ENCODE measurements at places on chromosomes 1 and 21.

DNA sequence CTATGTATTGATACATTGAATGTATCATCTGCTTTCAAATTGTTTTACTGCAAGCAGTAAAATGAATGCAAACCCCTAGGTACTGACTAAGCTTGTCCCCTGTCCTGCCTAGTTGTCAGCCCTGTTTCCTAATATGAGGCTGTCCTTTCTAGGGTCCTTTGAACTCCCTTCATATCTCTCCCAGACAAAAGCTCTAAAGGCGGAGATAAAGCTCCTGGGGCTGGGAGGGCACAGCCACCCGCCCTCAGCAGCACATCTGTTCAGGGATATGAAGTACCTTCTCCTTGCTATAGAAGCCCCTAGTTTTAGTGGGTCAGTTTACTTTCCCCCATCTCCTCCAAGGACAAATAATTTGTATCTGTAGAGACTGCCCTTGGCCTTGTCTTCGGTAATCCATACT, 93.1 kb upstream of the ETS2 start:
- no peak for DNase-seq

GRCh38 chr1:159949123-159949522, 3.7 kb upstream of the IGSF9 start:
- DNase-seq = no peak

DNA sequence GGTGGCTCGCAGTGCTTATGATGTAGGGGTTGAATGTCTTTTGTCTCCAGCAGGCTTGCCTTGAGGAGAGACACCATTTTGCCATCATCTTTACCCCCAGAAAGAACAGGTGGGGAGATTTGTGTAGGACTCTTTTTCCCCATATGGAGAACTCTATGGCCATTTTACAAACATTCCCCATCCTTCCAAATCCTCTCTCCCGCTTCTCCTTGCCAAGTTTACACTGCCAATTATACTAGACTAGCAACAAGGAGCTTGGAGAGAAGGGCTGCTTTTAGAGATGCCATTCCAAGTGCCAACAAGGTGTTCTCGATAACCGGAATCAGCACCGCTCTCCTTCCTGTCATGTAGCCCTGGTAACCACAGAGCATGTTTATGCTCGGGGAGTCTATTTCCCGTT, 233.1 kb downstream of the CAMTA1 start:
- no peak for DNase-seq

DNA sequence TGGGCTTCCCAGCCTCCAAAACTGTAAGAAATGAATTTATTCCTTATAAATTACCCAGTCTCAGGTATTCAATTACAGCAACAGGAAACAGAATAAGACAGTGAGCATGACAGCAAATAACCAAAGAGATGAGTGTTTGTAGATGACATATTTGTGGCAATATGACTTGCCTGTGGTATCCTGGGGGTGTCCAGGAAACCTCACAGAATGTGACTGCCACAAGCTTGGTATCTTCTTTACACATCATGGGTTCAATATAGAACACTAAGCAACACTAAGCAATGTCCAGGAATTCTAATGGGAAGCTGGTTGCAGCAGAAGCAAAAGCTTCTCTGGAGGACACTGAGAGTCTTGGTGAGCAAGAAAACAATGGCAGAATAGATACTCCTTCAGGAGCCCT, 236.4 kb upstream of the BEND5 start:
- DNase-seq = no peak

DNA sequence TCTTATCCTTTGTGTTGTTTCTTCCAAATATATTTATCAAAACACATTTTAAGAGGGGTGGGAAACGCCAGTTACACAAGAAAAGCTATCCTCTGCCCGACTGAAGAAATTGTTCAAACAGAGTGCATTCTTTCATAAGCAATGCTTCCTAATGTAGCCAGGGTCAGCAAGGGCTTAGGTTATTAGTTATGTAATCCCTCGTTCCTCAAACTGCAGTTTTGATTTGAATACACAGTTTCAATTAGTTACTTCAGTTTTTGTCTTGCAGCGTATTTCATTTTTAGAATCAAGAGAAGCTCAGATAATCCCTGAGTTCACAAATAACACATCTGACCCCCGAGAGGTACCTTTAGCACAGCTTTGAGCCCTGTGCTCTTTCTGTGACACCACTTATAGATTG, 141.7 kb upstream of the NRIP1 start:
- no peak for DNase-seq

- DNase-seq = peak; percentile 50
These were observed 4.7 kb downstream of the MR1 start for GRCh38 chr1:181038399-181038873.

DNA sequence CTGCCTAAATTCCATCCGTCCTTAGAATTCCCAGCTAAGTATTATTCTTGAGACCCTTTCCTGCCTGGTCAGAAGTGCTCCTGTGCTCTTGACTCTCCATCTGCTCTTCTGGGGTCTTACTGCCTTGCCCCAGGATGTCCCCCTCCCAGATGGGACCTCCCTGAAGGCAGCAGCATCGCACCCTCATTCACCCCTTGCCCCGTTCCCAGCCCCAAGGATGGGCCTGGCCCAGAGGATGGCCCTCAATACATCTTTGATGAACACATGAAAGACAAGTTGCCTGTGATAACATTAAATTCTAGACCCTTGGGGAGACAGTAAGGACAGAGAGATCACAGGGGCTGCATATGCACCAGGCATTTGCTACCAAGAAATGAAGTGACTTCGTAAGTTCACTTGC, 167.2 kb downstream of the TRABD2B start:
- DNase-seq = no peak

DNA sequence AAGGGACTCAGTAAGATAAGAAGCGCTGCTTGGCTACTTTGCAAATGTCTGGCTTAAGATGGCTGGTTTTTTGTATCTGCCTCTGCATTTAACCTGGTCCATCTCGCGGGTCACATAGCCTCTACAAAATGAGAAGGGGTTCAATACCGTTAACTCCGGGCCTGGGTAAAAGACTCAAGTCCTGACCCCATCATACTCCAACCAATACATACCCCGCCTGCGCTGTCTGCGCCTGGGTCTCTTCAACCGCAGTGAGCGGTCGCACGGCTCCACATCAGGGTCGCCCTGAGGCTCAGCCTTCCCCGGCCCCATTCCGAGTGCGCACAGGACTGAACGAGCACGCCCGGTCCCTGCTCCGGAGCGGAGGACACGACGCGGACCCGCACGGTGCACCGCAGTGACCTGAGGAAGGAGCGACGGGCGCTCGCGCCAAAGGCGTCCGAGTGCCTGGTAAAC, 558 bp upstream of the PGD start:
- no peak for DNase-seq

GRCh38 chr1:169052727-169053126, 53.8 kb upstream of the ATP1B1 start:
- DNase-seq = no peak

- DNase-seq = no peak
These were observed 51.8 kb downstream of the SLAMF6 start for GRCh38 chr1:160471253-160471652.

DNA sequence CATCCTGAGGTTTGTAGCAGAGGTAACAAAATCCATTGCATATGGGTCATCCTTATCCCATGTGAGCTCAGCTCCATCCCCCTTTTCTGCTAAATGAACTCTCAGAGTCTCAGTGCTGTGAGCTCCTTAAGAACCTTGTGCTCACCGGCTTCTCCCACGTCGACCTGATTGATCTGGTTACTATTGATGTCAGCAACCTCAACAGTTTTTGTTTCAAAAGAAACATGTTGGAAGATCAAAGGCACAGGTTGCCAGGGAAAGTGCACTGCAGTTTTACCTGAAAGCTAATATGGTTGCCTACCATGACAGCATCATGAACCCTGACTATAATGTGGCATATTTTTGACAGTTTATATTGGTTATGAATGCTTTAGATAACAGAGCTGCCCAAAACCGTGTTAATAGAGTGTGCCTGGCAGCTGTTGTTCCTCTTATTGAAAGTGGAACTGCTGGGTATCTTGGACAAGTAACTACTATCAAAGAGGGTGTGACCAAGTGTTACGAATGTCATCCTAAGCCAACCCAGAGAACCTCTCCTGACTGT, 131.4 kb downstream of the HS2ST1 start:
- DNase-seq = no peak

DNA sequence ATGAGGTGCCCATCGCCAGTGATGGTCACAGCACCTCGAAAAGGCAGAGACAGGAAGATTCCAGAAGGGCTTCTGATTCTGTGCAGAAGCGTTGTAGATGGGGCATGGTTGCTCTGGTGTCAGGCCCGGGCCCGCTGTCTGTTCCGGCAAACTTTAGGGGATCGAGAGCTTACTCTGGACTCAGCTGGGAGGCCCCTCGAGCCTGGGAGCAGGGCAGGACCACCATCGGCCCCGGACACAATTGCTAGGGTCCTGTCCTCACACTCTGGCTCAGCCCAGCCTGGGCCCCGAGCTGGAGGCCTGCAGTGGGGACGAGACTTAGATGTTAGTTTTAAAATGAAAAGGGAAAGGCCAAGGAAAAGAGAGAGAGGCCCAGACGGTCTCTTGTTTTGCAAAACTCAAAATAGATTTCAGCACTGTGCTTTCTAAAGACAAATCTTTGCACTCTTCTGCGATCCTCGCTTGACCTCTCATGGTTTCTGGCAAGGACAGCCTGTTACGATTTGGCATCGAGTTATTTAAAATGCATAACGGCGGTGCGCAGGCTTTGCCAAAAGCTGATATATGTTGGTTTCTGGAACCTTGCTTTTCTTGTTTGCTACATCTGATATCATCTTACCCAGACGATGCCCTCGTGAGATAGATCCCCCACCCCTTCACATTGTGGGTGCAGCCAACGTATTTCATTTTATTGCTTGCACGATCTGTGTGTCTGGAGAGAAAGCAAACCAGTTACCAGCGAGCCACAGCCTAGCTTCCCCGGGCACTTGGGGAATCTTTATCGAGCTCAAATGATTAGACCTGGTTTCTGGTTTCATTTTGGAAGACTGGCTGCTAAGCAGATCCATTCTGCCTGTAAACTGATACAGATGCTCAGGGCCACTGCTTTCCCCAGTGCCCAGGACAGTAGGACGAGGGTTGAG, 58.0 kb downstream of the PRDM16 start:
- no peak for DNase-seq

- no peak for DNase-seq
These were observed 61.6 kb upstream of the LAPTM5 start for GRCh38 chr1:30819244-30819571.

GRCh38 chr1:113647164-113647563, 112.1 kb downstream of the PHTF1 start:
- DNase-seq = no peak

DNA sequence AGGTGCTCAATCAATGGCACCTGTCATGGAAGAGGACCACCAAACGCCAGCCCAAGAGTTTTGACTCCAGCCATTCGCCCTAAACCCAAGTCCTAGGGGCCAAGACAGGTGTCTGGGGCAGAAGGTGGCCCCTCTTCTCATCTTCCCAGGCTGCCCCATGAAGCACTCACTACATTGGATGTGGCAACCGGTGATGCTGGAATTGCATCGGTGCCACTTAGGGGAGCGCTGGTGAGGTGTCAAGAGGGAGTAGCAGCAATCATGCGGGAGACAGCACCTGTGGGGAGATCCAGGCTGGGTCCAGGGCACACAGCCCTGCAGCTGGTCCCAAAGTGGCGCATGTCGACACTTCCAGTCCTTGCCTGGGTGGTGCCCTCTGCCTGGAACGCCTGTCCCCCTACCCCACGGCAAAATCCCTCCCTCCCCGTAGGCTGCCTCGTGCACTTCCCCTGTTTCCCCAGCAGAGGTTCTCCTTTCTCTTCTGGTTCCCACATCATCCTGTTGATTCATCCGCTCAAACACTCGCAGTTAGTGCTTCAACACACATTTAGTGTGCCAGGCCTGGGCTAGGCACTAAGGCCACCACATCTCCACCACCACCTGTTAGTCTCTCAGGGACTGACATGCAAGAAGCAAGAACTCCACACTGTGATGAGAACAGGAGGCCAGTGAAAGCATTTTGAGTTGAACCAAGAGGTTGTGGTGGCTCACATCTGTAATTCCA, 18.5 kb downstream of the PLA2G2D start:
- DNase-seq = no peak

- no peak for DNase-seq
These were observed 641.2 kb downstream of the PTPRC start for GRCh38 chr1:199279872-199280645.

DNA sequence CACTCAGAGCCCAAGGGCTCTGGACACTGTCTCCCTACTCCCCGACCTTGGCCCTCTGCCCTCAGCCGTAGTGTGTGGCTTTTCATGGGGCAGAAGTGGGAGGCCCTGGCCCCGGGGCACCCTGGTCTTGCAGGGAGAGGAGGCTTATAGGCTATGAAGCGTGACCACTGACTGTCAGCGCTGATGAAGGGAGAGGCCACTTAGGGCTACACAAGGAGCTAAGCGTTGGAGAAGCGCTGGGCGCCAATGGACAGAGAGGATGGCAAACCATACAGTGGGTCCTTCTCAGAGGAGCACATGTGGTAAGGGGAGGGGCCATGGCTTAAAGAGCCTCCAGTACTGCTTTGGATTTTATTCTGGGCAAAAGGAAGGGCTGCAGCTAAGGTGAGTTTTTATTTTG, 7.9 kb downstream of the CRABP2 start:
- DNase-seq = no peak

DNA sequence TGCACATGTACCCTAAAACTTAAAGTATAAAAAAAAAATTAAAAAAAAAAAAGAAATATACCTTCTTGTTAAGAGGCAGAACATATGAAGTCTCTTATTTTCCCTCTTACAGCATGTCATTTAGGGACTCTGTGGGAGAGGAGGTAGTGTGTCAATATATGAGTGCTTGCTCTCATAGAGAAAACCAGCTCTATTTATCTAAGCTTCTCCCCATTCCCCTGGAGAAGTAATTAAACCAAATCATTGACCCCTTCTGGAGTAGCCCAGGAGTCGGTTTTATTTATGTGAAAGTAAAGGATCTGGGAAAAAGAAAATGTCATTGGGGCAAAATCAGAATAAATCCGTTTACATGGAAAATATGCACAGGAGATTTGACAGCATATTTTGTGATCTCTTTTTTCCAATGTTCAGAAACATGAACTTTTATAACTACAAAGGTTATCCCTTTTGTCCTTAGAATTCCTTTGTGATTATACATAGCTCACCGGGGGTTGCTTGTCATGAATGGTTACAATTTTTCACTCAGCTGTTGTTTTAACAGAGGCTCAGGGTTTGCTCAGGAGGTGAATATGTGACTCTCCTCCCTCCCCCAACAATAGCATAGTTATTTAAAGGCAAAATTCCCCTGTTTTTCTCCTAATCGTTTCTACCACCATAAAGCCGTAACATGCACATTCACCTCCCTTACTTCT, 114.5 kb upstream of the C1orf21 start:
- no peak for DNase-seq

DNA sequence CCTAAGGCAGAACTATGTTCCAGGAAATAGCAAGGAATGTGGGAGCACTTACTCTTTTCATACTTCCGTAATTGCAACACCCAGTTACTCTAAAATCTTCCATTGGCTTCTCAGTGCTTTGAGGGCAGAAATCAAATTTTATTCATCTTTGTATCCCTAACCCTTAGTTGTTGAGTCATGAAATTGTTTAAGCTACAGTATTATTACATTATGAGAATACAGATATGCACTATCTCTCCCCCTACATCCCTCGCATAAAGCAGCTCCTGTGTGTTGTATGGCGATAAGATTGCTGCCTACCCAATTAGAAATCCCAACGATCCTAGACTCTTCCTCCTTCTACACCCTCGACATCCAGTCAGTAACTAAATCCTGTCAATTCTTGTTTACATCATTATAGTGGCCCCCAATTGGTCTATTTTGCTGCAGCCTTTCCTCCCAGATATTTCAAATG, 2.6 kb downstream of the AIDA start:
- DNase-seq = no peak

- DNase-seq = no peak
These were observed 23.8 kb downstream of the TSEN15 start for GRCh38 chr1:184075055-184076029.

- no peak for DNase-seq
These were observed 805 bp downstream of the ZNHIT6 start for GRCh38 chr1:85707267-85707989.
